Lung microvascular endothelial cell (primary cell): ENCODE measurements at places on chromosomes 7 and 10. TPM values are rescaled to one million over a fixed set of nuclear protein-coding genes. Genes with fewer than 3 reads are reported as not detected.
A peak's percentile ranks its signal among the peaks of the same experiment; 100 is the strongest.

- DNase-seq, result peak; percentile 58
Observed at GRCh38 chr10:102801496-102801895, 35.7 kb downstream of the CYP17A1 start.

DNA sequence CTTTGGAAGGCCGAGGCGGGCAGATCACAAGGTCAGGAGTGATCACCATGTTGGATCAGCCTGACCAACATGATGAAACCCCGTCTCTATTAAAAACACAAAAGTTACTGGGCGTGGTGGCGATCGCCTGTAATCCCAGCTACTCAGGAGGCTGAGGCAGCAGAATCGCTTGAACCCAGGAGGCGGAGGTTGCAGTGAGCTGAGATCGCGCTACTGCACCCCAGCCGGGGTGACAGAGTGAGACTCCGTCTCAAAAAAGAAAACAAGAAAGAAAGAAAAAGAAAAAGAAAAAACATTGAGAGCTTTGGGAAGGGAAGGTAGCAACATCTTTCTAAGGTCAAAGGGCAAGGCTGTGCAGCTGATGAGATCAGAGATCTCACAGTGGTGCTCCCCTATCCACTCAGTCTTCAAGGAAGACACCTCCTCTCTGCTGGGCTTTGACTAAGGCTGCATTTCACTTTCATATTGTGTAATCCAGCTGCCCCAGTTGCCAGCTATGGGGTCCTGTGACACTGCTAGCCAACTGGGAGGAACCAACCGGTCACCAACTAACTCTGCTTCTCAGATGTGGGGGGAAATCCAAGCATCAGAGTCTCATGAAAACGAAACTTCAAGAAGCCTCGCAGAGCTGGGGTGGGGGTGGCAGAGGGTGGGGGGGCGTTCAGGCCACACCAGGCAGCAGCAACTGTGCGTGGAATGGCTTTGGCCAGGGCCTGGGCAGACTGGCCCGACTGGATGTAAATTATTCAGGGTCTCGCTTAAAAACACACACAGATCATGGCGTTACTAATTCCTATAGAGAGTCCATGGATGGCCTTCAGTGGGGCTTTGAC lies 1.5 kb downstream of the IL15RA start:
- peak; percentile 71 for DNase-seq

GRCh38 chr10:101067356-101068083 lies 5.7 kb downstream of the KAZALD1 start:
- peak; percentile 81 for DNase-seq

- DNase-seq, result no peak
Observed at GRCh38 chr10:11822026-11822756, 965 bp upstream of the PROSER2 start.

DNA sequence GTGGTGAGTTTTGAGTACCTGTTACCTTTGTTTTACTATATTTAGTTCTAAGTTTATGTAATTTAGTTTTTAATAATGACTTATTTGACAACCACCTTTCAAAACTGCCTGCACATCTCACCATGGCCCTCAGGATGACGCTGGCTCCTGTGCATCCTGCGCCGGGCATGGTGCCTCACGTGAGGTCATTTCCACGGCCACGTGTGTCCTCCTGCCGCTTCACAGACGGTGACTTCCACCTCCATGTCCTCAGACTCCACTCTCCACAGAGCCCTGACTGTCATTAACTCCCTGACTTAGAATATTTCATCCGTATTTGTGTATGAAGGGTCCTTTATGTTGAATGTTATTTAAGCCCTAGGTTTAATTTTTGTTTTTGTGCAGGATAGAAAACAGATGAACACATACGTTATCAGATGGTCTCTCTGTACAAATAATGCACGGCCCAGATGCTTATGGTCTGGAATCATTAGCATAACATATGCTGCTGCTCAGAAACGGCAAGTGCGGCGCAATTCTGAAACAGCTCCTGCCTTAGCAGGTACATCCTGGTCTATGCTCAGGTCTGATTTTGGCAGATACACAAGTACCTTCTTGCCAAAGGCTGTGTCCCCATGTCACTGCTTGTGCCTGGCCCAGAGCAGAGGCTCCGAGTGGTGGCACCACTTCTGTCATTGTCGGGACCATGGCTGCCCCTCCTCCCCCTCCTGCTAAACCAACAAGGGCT lies 155.8 kb downstream of the WDR37 start:
- no peak for DNase-seq

DNA sequence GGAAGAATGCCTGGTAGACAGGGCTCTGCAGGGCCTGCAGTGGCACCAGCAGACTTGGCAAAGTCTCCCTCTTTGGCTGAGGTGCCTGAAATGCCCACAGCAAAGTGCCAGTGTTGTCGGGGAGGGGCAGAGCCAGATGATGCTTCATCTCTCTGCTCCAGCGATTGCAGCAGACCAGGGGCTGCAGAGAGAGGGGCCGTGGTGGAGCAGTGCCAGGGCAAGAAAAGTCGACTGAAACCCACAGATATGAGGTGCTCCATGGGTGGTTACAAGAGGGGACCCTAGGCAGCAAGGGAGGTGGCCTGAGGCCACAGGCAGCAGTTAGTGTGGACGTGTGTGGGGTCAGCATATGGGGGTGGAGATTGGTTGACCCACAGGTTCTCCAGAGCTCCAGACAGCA lies 123.5 kb upstream of the SHH start:
- no peak for DNase-seq

DNA sequence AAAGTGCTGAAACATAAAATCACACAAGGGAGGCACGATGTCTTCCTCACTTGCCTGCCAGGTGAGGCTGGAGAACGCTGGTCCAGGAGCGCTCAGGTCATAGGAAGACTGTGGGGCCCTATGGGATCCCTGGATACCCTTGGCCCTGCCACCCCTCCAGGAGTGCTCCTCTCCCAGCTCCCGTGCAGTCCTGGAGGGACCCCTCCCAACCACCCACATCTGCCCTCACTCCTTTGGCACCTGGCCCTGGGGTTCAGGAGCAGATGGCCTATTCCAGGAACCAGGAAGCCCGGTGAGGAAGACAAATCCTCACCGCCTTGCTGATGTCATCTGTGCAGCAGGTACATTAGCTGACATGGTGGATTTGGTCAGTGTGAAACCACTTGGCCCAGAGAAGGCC lies 3.7 kb upstream of the CXCL12 start:
- no peak for DNase-seq

The CRHR2 gene
- not detected in 2 replicates for total RNA-seq

The PDZD7 gene
- total RNA-seq, result 0.20 and 0.44 TPM in 2 replicates

The TMEM120A gene
- 56.4 and 197 TPM in 2 replicates for total RNA-seq

The IGFBP1 gene
- total RNA-seq, result 0.20 TPM in 1 of 2 replicates, not detected in the other

- DNase-seq, result no peak
Observed at GRCh38 chr7:2307690-2308107, 6.5 kb downstream of the SNX8 start.

DNA sequence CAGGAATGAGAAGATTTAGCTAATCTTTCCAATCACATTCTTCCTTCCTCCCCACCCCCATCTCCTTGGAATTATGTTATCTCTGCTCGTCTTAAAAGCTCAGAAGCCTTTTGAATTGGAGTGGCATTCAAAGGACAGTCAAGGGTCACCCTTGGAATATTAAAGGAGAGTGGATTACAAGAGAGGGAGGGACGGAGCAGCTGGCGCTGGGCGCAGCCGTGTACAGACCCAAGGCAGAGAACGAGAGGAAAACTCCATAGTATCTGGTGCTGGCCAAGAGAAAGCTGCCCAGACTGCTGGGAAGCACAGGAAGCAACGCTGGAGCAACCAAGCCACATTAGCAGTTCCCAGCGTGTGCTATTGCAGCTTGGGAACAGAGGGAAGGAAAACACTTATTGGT lies 95.7 kb downstream of the POU6F2 start:
- DNase-seq, result no peak

The CYP26C1 gene
- total RNA-seq, result 0.44 and 1.6 TPM in 2 replicates

DNA sequence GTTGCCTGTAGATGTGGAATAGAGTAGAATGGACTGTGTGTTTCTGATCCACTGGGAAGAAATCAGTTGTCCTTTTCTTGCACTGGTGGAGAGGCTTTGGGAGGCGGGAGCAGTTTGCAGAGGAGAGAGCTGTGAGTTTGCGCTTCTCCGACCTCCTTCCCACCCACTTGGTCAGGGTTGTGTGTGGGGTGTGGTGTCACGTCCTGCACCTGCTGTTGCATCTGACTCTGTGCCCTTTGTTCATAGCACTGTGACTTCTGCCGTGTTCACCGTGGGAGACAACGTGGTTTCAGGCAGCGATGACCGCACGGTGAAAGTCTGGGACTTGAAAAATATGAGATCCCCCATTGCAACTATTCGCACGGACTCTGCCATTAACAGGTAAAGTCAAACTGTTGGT lies 67.8 kb downstream of the WDR37 start:
- no peak for DNase-seq

The VGF gene
- total RNA-seq, result not detected in 2 replicates

DNA sequence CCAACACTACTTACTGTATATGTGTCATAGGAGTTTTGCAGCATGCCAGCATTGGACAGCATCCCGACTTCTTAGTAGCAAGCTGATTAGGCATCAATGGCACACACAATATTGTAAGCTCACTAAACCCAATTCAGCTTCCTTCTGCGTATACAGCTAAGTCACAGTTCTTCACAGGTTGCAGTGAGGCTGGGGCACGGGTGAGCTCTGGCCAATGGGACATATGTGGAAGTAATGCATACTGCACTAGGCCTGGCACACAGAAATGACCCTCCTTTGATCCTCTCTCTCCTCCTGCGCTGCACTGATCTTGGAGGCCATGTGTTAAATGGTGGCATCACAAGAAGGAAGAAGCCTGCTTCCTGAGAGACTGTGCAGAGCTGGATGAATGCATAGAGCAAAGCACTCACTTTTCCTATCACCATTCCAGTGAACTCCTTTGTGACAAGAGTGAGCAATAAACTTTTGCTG lies 11.9 kb downstream of the RAB11FIP2 start:
- DNase-seq, result no peak

The ADIRF gene
- total RNA-seq, result 10.1 and 37.7 TPM in 2 replicates

The GPR15LG gene
- not detected in 2 replicates for total RNA-seq

DNA sequence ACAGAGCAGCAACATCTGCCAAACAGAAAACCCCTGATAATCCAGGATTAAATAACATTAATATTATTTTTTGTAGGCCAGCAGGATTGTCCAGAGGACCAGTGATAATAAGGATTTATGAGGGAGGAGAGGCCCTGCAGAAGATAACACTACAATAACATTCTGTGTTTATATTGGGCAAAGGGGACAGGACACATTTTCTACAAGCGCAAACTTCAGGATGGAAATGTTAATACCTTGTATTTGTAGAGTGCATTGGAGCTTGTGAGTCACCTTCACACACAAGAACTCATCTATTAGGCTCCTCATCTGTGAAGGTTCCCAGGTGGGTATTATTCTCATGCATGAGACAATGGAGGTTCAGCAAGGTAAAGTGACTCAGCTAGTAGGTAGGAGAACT lies 51.0 kb downstream of the BAMBI start:
- no peak for DNase-seq

The VAX1 gene
- not detected in 2 replicates for total RNA-seq

- peak; percentile 98 for DNase-seq
Observed at GRCh38 chr10:122140941-122141623, 130.0 kb upstream of the BTBD16 start.

The RNLS gene
- total RNA-seq, result 0.60 and 0.65 TPM in 2 replicates

The SLC26A5 gene
- total RNA-seq, result 0.22 and 1.4 TPM in 2 replicates

The ZPBP gene
- not detected in 2 replicates for total RNA-seq

The SMKR1 gene
- total RNA-seq, result 0.20 and 0.22 TPM in 2 replicates

The ZNF511 gene
- total RNA-seq, result 16.8 and 24.8 TPM in 2 replicates

DNA sequence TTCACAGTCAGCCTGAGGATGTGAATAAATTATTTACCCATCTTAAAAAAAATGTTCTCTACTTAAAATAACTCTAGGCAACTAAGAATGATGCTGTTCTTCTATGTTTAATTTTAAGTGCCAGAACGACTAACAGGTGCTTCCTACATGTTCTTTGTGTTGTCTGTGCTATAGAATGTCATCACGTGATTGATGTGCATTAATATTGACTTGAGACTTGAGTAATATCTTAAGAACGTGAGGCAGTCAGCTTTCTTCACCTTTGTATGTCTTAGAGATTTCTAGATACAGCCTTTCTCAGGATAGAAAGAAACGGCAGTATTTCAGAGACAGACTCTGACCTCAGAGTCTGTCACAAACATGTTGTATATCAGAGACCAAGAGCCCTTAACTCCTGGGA lies 274.6 kb downstream of the KCND2 start:
- no peak for DNase-seq

The PDSS1 gene
- 2.6 and 4.6 TPM in 2 replicates for total RNA-seq

- no peak for DNase-seq
Observed at GRCh38 chr10:124524991-124525653, 63.5 kb downstream of the LHPP start.

DNA sequence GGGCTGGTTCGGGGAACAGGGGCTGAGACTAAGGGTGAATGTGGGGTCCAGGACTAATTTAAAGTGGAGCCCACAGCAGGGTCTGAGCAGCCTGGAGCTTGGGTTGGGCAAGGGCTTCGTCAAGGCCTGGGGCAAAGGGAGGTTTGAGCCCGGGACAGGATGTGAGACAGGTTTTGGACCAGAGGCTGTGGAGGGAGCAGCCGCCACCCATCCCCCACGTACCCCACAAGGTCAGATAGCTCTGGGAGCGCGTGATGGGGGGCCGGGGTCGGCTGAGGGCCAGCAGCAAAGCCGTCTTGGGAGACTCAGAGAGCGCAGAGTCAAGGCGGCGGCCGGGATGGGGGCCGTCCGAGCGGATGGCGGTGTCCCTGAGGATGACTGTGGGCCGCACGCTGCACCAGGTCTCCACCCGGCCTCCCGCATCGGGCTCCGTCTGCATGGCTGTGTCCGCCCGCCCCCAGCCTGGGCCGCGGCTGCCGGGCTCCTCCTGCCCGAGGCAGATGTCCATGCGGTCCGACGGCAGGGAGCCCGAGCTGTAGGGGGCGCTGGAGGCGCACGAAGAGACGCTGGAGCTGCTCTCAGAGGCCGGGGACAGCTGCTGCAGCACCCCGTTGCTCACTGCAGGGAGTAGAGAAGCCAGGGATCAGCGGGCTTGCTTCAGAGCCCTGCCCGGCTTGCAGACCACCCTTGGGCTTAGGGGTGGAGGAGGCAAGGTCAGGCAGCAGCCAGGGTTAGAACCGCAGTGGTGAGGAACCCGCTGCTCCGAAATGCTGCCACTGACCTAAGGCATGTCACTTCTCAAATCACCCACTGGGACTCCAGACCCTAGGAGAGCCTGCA lies 12.1 kb downstream of the PDZD7 start:
- DNase-seq, result peak; percentile 87

DNA sequence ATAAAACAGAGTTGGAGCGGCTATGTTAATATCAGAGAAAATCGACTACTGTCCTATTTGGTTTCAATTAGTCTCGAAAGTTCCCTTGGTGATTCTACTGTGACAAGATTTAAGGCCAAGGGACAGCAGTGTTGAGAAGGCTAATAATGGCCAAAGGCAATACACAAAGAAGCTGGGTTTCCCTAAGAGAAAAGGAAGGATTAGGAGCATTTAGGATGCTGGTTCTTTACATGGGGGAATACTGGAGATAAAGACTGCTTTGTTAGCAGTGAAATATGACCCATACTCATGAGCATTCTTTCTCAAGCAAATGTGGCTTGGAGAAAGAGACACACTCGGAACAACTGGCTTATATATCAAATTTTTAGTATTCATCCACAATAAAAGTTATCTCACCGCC lies 32.2 kb downstream of the IQUB start:
- DNase-seq, result no peak

GRCh38 chr10:128697437-128697836 lies 571.2 kb upstream of the MKI67 start:
- DNase-seq, result no peak
